Epithelial cell of esophagus (primary cell): ENCODE measurements at places on chromosomes 5 and 9.

DNA sequence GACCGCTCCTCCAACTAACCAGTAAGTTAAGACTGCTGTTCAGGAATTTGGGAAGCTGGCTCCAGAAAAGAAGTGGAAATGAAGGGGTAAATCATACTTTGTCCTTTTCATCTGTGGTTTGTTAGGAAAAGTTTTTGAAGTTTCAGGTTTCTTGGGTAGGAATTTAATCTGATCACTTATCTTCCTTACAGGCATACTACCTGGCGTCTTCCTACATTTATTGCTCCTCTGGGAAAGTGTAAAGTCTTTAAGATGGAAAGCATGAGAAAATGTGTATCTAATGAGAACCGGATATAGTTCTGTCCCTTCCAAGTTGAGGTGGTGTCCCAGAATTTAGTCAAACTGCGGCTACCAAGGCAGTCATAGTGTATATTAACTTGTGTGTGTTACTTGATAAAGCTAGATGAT is 1.3 kb downstream of the RASA1 start:
- no peak for DNase-seq

- no peak for DNase-seq
These were observed 361.3 kb downstream of the RAB3C start for GRCh38 chr5:58944221-58944620.

GRCh38 chr5:44881266-44881665 is 72.5 kb downstream of the MRPS30 start:
- no peak for DNase-seq

- peak; percentile 37 for DNase-seq
These were observed 17.4 kb downstream of the HAUS6 start for GRCh38 chr9:19085295-19085694.

- DNase-seq: peak; percentile 87
These were observed 44.0 kb upstream of the XPA start for GRCh38 chr9:97740848-97741821.

- DNase-seq: no peak
These were observed 188.2 kb upstream of the TAS2R1 start for GRCh38 chr5:9818340-9818845.

- DNase-seq: peak; percentile 45
These were observed 51.9 kb upstream of the TBC1D9B start for GRCh38 chr5:179959641-179960040.

DNA sequence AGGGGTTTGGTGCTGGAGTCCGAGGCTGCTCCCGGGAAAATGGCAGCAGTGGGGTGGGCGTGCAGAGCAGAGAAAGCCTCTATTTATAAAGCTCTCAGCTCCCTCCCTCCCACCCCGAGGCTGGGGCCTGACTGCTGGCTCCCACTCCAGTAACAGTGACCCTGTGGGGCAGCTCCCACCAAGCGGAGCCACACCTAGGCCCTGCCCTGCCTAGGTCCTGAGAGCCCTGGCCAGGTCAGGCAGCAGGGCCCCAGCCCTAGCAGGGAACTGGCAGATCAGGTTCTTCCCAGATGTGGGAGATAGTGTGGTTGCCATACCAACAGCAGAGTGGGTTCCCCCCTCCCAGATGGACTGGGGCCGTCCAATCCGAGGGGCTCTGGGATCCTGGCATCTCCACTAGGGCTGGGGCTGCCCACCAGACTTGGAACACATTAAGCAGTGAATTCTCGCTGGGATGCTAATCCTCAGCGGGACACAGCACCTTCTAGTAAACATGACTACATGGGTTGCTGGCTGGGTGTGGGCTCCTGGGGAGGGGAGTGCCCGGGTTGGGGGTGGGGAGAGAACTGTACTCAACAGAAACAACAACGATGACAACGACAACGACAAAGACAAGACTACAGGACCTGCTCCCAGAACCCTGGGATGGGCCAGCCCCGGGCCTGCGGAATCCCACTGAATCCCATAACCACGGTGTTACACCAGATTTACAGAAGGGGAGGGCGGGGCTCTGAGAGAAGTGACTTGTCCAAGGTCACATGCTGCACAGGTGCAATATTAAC is 1.5 kb downstream of the SH3GLB2 start:
- DNase-seq: peak; percentile 46

GRCh38 chr5:138051441-138052296 is 18.8 kb upstream of the FAM13B start:
- DNase-seq: no peak

- no peak for DNase-seq
These were observed 387.5 kb downstream of the FAM170A start for GRCh38 chr5:120016717-120017382.

GRCh38 chr9:113465599-113466140 is 2.1 kb downstream of the RGS3 start:
- no peak for DNase-seq

- peak; percentile 62 for DNase-seq
These were observed 133.0 kb upstream of the TUT7 start for GRCh38 chr9:86486891-86487837.

DNA sequence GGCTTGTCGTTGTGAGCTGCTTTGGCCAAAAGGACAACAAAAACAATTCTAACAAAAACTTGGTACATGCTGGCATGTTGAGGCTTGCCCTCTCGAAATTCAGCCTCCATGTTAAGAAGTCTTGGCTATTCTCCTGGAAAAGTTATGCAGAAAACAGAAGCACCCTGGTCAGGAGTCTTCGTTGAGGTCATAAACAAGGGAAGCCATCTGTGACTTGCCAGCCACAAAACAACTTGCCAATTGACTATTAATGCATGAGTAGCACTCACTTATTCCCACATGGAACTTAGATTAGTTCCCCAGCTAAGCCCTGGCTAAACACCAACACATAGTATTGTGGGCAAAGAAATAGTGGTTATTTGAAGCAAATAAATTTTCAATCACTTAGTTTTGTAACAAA is 521.0 kb upstream of the CHD1 start:
- DNase-seq: peak; percentile 4

DNA sequence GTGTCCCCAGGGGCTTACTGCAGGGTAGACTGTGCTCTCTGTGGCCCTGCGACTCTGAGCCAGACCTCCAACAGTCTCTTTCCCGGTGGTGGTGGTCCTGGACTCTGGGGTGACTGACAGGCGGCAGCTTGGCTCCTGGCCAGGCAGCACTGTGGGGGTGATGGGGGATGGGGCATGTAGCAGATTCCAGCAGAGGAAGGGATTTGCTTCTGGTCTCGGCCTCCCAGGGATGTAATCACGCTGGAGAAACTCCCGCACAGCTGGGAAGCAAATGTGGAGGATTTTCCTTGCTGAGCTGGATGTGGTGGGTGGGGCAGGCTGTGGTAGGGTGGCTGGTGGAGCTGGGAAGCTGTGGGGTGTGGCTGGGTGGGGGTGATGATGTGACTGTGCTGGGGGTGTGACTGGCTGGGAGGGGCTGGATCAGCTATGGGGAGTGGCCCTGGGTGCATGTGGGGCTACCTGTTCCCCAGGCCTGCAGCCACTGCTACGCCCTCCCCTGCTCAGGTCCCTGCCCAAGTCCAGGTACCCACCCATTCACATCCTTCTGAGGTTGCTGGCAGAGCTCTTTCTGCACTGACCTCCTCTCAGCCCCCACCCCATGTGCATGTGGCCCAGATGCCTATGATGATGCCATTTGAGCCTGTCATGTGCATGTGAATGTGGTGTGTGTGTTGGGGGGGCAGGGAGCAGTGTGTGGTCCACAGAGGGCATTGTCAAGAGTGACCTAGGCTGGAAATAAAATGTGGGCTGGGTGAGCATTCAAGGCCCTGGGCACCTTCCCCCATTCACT is 3.8 kb downstream of the NDST1 start:
- peak; percentile 92 for DNase-seq

GRCh38 chr5:15799014-15799413 is 299.0 kb downstream of the FBXL7 start:
- DNase-seq: no peak

DNA sequence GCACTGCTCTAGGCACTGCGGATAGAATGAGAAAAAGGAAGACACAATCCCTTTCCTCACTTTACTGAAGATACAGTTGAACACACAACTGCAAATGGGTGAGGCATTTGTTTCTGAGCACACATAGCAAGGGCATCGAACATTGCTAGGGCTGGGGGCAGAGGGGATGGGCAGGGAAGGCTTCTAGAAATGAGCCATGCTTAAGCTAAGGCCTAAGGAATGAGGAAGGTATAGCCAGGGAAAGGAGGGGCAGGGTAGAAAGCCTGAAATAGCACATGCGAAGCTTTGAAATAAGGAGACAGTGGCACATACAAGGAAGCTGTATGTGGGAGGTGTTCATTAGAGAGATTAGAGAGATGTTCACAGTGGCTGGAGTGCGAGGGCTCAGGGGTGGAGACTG is 92.7 kb downstream of the KIF4B start:
- DNase-seq: peak; percentile 69
